ENCODE measurements at places on chromosomes 3 and 15.
A peak's percentile ranks its signal among the peaks of the same experiment; 100 is the strongest.

- no peak for DNase-seq
These were observed 408.6 kb downstream of the PDCD6IP start for GRCh38 chr3:34207002-34207401.

- DNase-seq = no peak
These were observed 466 bp upstream of the HCN4 start for GRCh38 chr15:73369154-73369694.

DNA sequence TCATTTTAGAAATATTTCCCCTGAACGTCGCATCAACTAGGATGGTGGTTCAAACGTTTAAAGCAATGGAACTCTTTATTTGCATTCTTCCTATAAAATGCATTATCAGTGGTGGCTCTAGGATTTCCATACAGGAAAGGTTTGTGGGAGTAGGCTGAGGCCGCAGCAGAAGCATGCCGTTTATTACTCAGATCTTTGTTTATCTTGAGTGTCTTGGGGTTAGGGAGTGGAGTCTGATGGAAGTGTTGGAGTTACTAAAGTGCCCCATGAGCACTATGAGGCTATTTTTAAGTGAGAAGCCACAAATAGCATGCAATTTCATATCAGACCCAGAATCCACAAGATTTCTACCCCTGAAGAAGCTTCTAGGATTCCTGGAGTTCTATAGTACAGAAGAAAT lies 26.2 kb downstream of the ATOSA start:
- DNase-seq = no peak

- DNase-seq = no peak
These were observed 246.7 kb downstream of the RORA start for GRCh38 chr15:60982249-60982910.

GRCh38 chr3:53142986-53143385 lies 12.8 kb upstream of the RFT1 start:
- no peak for DNase-seq

GRCh38 chr3:107985496-107985895 lies 105.3 kb downstream of the CD47 start:
- DNase-seq = peak; percentile 31

GRCh38 chr3:38538773-38539353 lies 42.7 kb downstream of the EXOG start:
- no peak for DNase-seq

DNA sequence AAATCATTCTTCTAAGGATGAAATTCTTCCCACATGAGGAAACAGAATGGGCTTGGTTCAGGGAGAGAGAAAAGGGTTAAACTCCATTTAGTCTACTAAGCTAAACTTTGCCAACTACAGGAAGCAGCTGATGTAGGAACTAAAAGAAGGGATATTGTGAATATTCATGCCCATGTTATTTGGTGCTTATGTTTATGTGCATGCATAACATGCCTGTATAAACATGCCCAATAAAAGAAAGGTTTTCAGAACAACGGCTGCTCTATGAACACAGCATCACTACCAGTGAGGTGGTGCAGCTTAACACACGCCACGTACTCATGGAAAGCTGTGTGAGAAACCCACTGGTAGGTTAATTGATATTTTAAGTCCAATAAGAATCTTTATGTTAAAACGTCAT lies 59.4 kb upstream of the VGLL4 start:
- no peak for DNase-seq

DNA sequence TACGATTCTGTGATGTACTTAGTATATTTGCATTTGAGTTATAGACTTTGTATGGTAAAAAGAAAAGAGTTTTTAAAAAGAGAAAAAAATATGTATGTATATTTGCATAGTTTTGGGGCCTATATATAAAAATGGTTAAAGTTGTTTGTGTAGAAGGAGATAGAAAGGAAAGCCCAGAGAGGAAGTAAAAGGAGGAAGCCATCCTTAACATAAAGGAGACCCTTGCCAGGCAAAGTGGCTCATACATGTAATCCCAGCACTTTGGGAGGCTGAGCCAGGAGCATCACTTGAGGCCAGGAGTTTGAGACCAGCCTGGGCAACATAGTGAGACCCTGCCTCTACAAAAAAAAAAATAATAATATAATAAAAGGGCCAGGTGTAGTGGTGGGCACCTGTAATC lies 8.4 kb downstream of the SNAP23 start:
- DNase-seq = no peak

- no peak for DNase-seq
These were observed 19.1 kb downstream of the RNF13 start for GRCh38 chr3:149832086-149832485.

GRCh38 chr3:64229903-64230302 lies 4.6 kb upstream of the PRICKLE2 start:
- no peak for DNase-seq

- no peak for DNase-seq
These were observed 54.4 kb downstream of the DCUN1D1 start for GRCh38 chr3:182925944-182926337.

- DNase-seq = no peak
These were observed 29.9 kb downstream of the SPG11 start for GRCh38 chr15:44633603-44634002.

DNA sequence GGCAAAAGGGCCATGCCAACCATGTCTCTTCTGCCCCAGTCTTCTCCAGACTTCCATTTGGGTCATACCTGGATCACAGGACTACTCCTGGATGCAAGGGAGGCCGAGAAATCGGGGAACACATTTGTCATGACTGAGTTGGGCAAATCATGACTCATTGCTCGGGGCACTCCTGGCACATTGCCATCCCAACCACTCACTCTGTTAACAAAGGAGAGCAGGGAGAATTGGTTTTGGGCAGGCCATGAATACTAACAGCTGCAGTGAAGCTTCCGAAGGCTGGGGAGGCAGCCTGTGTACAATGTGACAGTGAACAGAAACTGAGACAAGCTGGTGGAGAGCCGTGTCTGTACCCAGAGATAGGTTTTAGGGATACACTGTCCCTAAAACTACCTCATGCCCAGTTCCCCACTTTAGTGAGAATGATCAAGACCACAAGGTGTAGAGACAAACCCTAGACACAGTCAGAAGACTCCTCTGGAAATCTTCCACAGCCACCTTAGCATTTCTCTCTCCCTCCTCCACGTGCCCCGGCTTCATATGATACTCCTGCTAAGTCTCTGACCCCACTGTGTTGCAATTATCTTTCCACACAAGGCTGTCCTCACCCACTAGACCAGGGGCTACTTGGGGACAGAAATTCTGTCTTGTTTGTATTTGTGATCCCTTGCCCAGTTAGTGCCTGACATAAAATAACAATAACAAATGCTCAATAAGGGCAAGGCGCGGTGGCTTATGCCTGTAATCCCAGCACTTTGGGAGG lies 10.5 kb upstream of the BUB1B start:
- no peak for DNase-seq

DNA sequence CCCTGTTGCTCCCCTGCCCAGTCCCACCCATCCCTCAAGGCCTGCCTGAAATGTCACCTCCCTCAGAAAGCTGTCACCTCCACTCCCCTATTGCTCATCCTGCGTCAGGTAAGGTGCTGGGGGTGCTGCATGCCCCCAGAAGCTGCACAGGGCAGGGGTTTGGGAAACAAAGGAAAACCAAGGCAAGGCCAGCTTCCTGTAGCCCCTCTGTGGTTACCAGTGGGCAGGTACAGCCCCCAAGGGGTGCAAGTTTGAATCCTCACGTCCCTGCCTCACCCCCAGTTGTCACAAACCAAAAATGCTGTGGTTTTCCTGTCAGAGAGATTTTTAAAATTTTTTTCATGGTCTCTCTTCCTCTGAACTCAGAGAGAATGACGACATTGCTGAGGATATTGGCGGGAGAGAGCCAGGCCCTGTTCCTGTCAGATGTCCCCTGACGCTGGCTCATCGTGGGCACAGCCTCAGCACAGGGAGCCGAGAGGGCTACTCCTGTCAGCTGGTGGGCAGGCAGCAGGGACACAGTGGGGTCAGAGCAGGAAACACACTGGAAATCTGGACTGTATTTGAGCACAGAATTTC lies 27.0 kb downstream of the PSTPIP1 start:
- DNase-seq = peak; percentile 29

GRCh38 chr15:65217526-65218482 lies 6.5 kb upstream of the CILP start:
- DNase-seq = no peak

DNA sequence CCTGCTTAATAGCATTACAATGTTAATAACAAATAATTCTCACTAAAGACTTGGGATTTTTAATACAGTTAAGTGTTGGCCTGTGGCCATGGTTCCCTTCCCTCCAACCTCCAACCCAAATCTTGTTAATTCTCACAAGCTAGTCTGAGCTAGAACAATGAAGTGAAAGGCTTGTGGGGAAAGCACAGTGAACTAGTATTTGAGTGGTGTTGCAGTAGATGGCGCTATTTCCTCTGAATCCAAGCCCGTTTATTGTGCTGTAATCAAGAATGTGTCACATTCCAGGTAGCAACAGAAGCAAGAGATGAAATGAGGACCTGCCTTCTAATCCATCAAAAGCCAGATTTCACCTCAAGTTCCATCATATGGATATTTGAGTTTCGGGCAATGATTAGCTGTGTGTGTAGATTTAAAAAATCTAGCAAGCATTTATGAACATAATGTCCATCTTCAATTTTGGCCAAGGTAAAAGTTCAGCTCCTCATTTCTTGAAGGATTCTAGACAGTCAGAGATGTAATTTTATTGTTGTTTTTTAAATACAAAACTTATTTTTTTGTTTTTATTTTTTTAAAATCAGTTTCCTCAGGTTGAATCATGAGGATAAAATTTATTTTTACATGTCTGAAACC lies 160.7 kb downstream of the SQOR start:
- DNase-seq = no peak

- DNase-seq = no peak
These were observed 130.1 kb upstream of the GOLGA6L6 start for GRCh38 chr15:20671675-20672074.

GRCh38 chr15:48965972-48966371 lies 2.3 kb upstream of the SHC4 start:
- DNase-seq = no peak
